Peyer's patch (tissue), 4 donors: ENCODE measurements at places on chromosomes 12 and 14. TPM values are rescaled to one million over a fixed set of nuclear protein-coding genes. Genes with fewer than 3 reads are reported as not detected.

DNA sequence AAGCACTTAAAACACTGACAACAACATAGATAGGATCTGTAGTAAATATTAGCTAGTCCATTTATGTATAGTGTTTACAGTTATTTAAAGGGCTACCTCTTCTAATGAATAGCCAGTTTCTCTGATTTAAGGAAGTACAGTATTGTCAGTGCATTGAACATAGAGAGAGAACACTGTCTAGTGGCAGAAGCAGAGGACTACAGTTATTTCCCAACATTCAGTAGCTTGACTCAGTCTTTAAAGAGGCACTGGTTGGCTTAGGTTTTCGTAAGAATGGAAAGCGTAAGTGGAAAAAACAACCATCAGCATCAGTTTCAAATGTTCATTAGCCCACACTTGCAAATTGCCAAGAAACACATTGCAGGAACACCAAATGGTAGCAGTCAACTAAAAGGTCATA, 125.0 kb upstream of the HMGA2 start:
- no peak for DNase-seq
- H3K27me3 ChIP-seq = no peaks in the 10 kb centered on the region
- H3K4me3 ChIP-seq = no peak overlapping the region
- H3K4me1 ChIP-seq = no peaks in the 10 kb centered on the region
- H3K27ac ChIP-seq = no peak overlapping the region
- no peaks in the 10 kb centered on the region for H3K36me3 ChIP-seq

DNA sequence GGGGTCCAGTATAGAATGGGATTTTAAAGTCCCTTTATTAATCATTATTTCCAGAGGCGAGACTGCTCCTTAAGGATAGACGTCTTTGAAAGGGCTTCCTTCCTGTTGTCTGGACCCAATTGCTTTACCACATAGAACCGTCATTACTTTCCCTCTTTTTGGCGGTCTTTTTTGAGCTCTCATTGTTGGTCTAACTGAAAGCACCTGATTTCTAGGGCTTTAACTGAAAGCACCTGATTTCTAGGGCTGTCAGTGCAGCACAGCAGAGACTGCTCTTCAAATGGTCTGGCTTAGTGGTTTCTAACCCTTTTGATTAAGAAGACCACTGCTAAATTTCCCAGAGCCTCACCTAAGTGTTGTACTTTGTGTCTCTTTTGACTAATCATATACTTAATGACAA, 95.8 kb downstream of the PRKCH start:
- DNase-seq = no peak
- H3K4me3 ChIP-seq = no peak overlapping the region
- no peaks in the 10 kb centered on the region for H3K4me1 ChIP-seq
- no peaks in the 10 kb centered on the region for H3K27me3 ChIP-seq
- no peaks in the 10 kb centered on the region for H3K36me3 ChIP-seq
- H3K27ac ChIP-seq = no peak overlapping the region

The GPD1 gene
- 41.3 TPM for total RNA-seq

DNA sequence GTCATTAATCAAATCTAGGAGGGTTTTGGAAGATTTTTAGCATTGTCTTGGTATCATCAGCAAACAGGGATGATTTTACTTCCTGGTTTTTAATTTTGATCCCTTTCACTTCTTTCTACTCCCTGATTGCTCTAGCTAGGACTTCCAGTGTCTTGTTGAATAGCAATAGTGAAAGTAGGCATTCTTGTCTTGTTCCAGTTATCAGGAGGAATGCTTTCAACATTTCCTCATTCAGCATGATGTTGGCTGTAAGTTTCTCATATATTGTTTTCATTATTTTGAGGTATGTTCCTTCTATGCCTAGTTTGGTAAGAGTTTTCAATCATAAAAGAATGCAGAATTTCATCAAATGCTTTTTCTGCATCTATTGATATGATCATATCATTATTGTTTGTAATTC, 244.2 kb upstream of the CLEC14A start:
- H3K4me3 ChIP-seq = no peak overlapping the region
- DNase-seq = no peak

DNA sequence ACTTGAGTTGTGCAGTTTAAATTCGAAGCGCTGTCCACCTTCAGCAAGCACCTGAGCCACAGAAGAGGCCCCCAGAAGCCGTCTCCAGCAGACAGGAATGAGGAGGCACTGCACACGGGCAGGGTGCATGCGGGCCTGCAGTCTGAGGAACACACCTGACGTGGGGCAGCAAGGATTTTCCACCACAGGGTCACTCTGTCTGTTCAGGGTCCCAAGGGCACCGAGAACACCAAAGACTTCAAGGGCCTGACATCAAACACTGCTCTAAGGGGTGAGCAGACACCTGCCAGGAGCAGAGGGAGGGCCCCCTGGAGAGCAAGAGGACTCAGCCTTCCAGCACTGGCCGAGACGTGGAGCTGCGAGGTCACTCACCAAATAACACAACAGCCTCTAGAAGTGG, 99.7 kb upstream of the C14orf180 start:
- H3K4me3 ChIP-seq = no peak overlapping the region
- no peak overlapping the region for H3K27ac ChIP-seq
- H3K4me1 ChIP-seq = no peaks in the 10 kb centered on the region
- no peaks in the 10 kb centered on the region for H3K27me3 ChIP-seq

The DDX11 gene
- total RNA-seq = 129 TPM

DNA sequence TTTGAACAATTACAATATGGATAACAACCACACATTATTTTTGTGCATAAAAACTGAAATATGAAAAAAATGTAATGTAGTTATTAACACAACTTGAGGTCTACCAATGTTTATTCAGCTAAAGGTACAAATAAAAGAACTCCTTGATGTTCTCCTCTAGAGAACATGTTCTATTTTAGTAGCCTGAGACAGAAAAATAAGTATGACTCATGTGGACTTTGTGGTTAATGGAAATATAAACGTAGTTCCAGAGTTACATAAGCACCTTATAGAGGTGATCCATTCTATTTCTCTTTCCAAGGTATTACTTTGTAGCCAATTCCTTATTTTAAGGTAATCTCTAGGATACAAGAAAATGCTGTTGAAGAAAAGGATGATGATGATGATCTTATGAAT, 25.7 kb downstream of the ALKBH1 start:
- no peak overlapping the region for H3K4me3 ChIP-seq
- no peaks in the 10 kb centered on the region for H3K36me3 ChIP-seq

The C14orf93 gene
- 19.8 TPM for total RNA-seq

DNA sequence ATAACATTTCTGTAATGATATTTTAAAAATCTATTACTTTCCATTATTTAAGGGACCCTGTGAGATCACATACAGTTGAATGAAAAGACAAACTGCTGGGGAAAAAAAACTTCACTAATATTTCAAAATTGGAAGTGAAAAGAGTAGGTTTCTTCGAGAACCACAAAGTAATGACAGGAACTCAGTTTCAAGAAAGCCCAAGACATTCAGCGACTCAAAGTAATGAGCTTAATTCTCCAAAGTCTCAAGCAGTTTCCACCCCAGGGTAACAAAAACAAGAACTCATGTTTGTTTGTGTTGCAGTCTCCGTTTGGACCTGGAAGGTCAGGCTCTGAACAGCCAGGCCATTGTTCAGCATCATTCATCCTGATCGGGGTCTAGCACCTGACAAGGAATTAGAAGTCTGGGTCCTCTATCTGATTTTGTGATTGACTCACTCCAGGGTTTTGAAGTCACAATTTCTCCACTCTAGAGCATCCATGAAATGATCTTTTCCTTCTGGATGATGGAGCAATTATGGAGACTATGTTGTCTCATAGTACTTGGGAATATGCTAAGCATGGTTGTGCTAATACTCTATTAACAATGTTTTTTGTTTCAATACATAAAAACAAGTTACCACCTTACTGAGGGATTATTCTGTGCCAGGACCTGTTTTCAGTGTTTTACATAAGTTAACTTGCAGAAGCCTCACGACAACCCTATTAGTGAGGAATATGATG, 126.9 kb downstream of the SLC25A21 start:
- no peak overlapping the region for H3K4me3 ChIP-seq
- DNase-seq = no peak
- no peaks in the 10 kb centered on the region for H3K27me3 ChIP-seq
- H3K27ac ChIP-seq = no peak overlapping the region

DNA sequence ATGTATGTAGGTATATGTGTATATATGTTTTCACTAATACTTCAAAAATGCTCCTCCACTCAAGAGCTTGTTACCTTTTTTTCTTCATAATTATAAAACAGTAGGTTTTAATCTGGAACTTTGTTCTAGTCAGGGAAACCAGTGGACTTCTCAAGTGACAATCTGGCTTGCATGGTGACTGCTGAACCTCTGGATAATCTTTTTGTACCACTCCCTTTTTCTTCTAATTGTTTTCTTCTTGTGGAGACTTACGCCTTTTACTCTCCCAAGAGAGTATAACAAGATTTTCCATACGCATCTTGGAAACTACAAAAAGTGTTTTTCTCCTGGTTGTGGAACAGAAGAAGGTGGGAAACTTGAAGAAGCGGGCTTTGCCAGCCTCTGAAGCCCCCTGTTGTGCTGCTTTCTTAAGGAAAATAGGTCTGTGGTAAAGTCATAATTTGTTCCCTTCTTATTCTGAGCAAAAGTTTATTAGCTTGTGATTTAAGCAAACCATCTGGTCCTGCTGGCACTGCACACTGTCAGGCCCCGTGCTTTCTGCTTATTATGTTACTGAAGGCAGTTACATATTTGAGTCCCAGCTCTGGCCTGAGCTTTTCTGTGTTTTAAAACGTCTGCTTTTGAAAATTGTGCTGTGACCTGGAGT, 291.8 kb downstream of the ERC1 start:
- no peak overlapping the region for H3K27ac ChIP-seq
- H3K36me3 ChIP-seq = no peaks in the 10 kb centered on the region
- H3K4me3 ChIP-seq = no peak overlapping the region
- DNase-seq = no peak
- no peaks in the 10 kb centered on the region for H3K4me1 ChIP-seq

GRCh38 chr14:88005978-88006851, 1.3 kb downstream of the GPR65 start:
- peak overlapping the region; percentile 72 for H3K27ac ChIP-seq
- DNase-seq = peak; percentile 85
- H3K36me3 ChIP-seq = no peaks in the 10 kb centered on the region
- H3K4me3 ChIP-seq = peak overlapping the region; percentile 27

DNA sequence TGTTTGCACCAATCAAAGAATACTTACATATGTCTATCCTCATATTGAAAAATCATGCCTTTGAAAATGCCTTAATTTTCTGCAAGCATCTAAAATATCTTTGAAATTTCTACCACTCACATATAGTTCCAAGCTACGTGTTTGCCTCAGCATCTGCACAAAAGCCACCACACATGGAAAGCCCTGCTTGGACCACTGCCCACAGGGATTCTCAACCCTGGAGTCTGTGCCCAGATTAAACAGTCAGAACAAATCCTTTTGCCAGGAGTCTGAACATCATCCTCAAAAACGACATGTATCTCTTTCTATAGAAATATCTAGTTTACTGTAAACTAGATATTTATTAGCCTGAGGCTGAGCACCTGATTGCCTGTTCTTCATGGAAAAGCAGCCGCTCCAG, 32.6 kb downstream of the ARMH4 start:
- no peaks in the 10 kb centered on the region for H3K36me3 ChIP-seq
- H3K4me1 ChIP-seq = no peaks in the 10 kb centered on the region
- no peak for DNase-seq
- no peaks in the 10 kb centered on the region for H3K27me3 ChIP-seq
- H3K27ac ChIP-seq = no peak overlapping the region

The LUM gene
- total RNA-seq = 59.4 TPM

DNA sequence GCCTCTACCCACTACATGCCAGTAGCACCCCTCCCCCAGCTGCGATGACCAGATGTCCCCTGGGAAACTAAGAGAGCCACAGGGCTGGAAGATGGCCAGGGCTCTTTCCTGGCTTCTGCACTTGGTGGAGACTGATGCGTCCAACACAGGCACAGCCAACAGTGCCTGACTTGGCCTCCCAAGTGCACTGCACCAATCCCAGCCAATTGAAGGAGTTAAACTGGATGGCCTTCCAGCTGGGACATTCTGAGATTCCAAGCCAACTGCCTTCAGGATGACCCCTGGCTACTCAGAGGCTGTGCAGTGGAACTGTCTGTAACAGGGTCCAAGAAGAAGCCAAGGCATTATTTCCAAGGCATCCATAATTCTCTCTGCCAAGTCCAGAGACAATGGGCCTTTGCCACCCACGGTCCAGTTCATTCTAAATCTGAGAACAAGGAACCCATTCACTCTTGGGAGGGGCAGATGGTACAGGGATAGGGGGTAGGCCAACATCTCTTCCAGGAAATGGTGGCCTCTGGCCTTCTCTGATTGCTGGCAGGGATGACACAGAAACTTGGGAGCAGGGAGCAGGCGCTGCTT, 35.2 kb downstream of the PRIMA1 start:
- H3K4me1 ChIP-seq = no peaks in the 10 kb centered on the region
- no peak for DNase-seq
- no peaks in the 10 kb centered on the region for H3K27me3 ChIP-seq
- no peaks in the 10 kb centered on the region for H3K36me3 ChIP-seq
- no peak overlapping the region for H3K27ac ChIP-seq
- H3K4me3 ChIP-seq = no peak overlapping the region

The HCAR1 gene
- total RNA-seq = not detected

DNA sequence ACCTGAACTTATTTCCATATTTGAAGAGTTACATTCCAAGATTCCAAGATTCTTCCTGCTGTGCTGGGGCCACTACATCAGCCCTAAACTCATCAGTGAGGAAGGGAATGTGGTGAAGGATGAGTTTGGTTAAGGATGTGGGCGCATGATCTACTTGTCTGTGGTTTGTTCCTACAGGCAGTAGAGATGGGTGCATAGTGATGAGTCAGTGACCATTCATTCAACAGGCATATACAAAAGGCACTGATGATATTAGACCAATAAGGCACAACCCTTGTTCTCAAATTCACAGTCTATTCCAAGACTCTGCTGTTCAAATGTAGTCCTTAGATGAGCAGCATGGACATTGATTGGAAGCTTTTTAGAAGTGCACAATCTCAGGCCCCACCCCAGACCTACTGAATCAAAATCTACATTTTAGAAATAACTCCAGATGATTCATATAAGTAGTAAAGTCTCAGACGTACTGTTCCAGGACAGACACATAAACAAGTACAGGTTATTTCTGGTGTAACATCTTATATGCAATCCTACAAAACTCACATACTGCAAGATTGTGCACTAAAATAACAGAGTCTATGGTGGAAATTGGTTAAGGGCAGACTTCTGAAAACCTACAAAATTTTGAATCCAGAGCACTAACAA, 47.7 kb upstream of the MAP3K9 start:
- H3K4me1 ChIP-seq = no peaks in the 10 kb centered on the region
- DNase-seq = no peak
- H3K4me3 ChIP-seq = no peak overlapping the region
- H3K27ac ChIP-seq = no peak overlapping the region
- H3K36me3 ChIP-seq = no peaks in the 10 kb centered on the region
- H3K27me3 ChIP-seq = no peaks in the 10 kb centered on the region

- H3K27me3 ChIP-seq = no peaks in the 10 kb centered on the region
- no peaks in the 10 kb centered on the region for H3K36me3 ChIP-seq
- DNase-seq = no peak
- H3K4me3 ChIP-seq = no peak overlapping the region
- no peak overlapping the region for H3K27ac ChIP-seq
These were observed 4.1 kb upstream of the TBX5 start for GRCh38 chr12:114409852-114410600.

GRCh38 chr12:53244337-53244736, 12.3 kb upstream of the RARG start:
- H3K4me1 ChIP-seq = no peaks in the 10 kb centered on the region
- H3K36me3 ChIP-seq = no peaks in the 10 kb centered on the region
- no peak overlapping the region for H3K4me3 ChIP-seq
- DNase-seq = no peak

The CSAD gene
- total RNA-seq = 154 TPM

GRCh38 chr14:36716614-36717184, 55.0 kb downstream of the PAX9 start:
- no peak overlapping the region for H3K4me3 ChIP-seq
- DNase-seq = no peak
- H3K27ac ChIP-seq = no peak overlapping the region
- H3K4me1 ChIP-seq = no peaks in the 10 kb centered on the region
- H3K36me3 ChIP-seq = no peaks in the 10 kb centered on the region
- no peaks in the 10 kb centered on the region for H3K27me3 ChIP-seq
